ENCODE measurements at places on chromosomes 13 and 19.

- no peak for DNase-seq
These were observed 184.8 kb downstream of the SHISA2 start for GRCh38 chr13:25867038-25867437.

- no peak for DNase-seq
These were observed 28.1 kb downstream of the THSD1 start for GRCh38 chr13:52377898-52378297.

GRCh38 chr19:15463861-15464371 is 428 bp downstream of the RASAL3 start:
- DNase-seq: peak; percentile 76

DNA sequence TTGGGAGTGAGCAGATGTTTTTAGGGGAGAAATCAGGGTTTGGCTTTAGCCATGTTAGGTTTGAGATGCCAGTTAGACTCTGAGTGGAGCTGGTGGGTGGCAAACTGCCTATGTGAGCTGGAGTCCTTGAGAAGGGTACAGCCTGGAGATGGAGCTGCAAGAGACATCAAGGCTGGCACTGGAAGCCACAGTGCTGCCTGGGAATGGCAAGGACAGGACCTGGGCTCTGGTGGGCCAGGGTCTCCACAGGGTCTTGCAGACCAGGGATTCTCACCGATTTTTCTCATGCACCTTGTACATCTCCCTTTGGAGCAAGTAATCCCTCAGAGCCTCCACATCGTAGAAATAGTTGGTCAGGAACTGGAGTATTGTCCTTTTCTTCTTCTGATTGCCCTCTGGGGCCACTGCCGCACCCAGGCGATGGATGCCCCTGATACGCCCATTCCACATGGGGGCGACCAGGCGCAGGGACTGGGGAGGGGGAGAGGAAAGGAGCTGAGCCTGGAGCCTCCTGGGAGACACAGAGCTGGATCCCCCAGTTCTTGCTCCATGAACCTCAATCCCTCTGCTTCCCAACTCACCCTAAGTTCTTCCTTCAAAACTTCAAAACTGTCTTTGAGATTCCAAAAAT is 1.7 kb downstream of the DMAC2 start:
- DNase-seq: no peak

- no peak for DNase-seq
These were observed 29.8 kb downstream of the DNM2 start for GRCh38 chr19:10747674-10748073.

- no peak for DNase-seq
These were observed 81.7 kb upstream of the ABCC4 start for GRCh38 chr13:95382916-95383315.

GRCh38 chr13:112567161-112567862 is 20.6 kb downstream of the TUBGCP3 start:
- no peak for DNase-seq

GRCh38 chr13:86572115-86572514 is 772.9 kb upstream of the SLITRK6 start:
- no peak for DNase-seq

- no peak for DNase-seq
These were observed 177.4 kb downstream of the OXGR1 start for GRCh38 chr13:96816874-96817273.

DNA sequence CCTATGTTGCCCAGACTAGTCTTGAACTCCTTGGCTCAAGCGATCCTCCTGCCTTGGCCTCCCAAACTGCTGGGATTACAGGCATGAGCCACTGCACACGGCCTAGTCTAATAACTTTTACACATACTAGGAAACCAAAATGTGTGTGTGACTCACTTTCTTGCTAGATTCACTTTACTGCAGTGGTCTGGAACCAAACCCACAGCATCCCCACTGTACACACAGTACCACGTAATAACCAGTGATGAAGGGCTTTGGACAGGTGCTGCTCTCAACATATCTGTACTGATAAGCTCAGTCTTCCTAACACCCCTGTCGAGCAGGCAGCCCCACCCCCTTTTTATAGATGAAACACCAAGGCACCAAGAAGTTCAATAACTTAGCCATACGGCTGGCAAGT is 5.1 kb downstream of the DNMT1 start:
- no peak for DNase-seq

GRCh38 chr13:111344471-111345191 is 24.2 kb downstream of the TEX29 start:
- no peak for DNase-seq

GRCh38 chr13:29175250-29175873 is 355.2 kb downstream of the MTUS2 start:
- DNase-seq: no peak

DNA sequence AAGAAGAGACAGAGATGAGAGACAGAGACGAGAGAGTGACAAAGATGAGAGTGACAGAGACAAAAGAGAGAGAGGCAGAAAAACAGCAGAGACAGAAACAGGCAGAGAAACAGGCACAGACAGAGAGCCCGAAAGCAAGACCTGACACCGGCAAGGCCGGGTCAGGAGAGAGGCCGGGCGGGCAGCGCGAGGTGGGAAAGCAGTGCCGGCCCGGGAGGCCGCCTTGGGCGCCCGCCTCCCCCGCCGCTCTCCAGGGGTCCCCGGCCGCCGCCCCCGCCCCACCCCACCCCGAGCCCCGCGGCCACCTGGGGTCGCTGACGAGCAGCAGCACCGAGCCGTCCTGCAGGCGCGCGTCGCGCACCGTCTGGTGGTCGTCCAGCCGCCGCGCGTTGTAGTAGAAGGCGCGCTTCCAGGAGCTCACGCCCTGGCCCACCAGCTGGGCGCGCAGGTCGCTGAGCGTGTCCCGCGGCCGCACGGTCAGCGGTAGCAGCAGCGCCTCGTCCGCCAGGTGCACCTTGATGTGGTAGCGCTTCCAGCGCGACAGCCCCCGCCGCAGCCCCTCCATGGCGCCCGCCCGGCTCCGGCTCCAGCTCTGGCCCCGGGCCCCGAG is at the start of gene TINCR:
TINCR (minus strand) TSS at position 594 of the 610 bp plus-strand sequence.
- DNase-seq: no peak

DNA sequence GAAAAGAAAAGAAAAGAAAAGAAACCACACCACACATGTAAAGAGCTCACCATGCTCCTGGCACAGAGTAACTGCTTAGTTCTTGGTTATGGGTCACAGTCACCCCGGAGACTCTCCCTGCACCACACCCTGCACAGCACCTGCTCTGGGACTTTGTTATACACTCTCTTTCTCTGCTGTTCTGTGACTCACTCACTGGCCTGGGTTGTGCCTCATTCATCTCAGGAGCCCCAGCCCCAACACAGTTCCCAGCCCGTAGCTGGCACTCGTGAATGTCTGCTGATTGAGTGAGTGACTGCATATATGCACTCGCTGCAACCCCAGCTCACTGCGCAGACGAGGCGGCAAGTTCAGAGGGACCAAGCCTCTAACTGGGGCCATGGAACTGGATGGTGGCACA is 22.9 kb upstream of the ZNF507 start:
- DNase-seq: no peak

DNA sequence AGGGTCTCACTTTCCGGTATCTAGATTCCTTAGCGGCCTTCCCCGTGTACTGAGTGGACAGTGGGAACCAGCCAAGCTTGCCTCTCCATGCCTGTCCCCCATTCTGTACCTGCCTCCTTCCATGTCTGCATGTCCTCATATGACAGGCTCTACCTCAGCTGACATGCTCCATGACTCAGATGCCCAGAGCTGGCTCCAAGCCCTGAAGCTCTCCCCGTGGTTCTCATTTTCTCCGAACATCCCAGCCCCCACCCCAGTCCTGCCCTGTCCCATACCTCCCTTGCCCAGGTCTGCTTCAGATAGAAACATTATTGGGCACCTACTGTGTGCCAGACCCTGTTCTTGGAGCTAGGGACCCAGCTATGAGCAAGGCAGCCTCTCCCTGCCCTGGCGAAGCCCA is 17.1 kb upstream of the SHFL start:
- no peak for DNase-seq

DNA sequence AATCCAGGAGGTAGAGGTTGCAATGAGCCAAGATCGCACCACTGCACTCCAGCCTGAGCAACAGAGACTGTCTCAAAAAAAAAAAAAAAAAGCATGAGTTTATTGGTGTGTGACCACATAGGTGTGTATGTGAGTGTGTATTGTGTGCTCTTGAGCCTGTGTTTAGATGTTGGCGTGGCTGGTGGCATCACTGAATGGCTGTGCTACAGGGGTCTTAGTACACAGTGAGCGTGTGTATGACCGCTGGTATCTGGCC is 2.5 kb downstream of the SLC1A5 start:
- no peak for DNase-seq

DNA sequence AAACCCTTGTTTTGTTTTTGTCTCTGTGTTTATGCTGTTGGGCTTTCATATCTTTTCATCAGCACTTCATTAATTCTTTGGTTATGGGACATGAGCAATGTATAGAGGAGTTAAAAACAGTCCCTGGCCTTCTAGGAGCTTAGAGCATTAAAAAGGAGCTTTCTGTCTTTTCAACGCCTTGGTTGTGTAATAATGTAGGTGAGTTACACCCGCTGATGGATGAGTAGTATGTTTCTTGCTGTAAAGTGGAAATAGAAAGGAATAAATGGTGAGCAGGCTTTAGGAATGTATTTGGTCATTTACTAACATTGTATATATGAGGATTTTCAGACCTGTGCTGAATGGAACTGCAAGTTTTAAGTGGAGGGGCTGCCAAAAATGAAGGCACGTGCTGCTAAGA is 121.5 kb upstream of the RNF113B start:
- no peak for DNase-seq

GRCh38 chr13:77724092-77724491 is 26.6 kb downstream of the SLAIN1 start:
- DNase-seq: no peak

GRCh38 chr19:5960005-5961001 is 17.6 kb downstream of the RANBP3 start:
- DNase-seq: no peak

- no peak for DNase-seq
These were observed 102.4 kb upstream of the SERTM1 start for GRCh38 chr13:36571444-36571843.

DNA sequence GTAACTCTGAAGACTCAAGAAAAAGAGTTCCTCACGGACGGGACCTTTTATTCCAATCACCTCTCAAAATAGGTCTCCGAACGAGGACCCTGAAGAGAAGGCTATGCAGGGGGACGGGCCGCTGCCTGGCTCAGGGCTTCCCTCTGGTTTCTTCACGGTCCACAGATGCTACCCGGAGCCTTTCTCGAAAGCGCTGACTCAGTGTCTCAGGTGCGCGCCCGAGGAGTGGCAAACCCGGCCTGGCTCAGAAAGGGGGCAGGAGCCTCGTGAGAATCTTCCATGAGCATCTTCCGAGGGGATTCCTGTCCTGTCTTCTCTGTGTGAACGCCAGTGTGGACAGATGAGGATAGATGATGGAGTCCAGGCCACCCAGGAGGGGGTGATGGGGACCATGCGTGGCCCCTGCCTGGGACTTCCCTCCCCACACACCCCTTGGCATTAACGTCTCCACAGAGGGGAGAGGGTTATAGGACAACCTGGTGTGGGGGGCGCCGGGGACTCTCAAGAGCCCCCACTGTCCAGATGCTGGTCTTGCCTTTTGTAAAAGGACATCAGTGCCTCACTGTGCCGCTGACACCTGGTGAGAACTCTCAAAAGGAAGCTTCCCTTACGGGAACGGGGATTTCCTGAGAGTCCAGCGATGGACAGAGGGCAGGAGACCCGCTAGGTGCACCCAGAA is 16.5 kb downstream of the LSM4 start:
- DNase-seq: no peak

- DNase-seq: no peak
These were observed 65.8 kb downstream of the FREM2 start for GRCh38 chr13:38752686-38753085.

- DNase-seq: no peak
These were observed 11.6 kb upstream of the ARL11 start for GRCh38 chr13:49616676-49617065.

- no peak for DNase-seq
These were observed at the start of gene SPRY2 for GRCh38 chr13:80341101-80341755. TSS of gene SPRY2 (minus strand) at chr13:80341126. CDS start at chr13:80337705, 3,421 bp downstream.

DNA sequence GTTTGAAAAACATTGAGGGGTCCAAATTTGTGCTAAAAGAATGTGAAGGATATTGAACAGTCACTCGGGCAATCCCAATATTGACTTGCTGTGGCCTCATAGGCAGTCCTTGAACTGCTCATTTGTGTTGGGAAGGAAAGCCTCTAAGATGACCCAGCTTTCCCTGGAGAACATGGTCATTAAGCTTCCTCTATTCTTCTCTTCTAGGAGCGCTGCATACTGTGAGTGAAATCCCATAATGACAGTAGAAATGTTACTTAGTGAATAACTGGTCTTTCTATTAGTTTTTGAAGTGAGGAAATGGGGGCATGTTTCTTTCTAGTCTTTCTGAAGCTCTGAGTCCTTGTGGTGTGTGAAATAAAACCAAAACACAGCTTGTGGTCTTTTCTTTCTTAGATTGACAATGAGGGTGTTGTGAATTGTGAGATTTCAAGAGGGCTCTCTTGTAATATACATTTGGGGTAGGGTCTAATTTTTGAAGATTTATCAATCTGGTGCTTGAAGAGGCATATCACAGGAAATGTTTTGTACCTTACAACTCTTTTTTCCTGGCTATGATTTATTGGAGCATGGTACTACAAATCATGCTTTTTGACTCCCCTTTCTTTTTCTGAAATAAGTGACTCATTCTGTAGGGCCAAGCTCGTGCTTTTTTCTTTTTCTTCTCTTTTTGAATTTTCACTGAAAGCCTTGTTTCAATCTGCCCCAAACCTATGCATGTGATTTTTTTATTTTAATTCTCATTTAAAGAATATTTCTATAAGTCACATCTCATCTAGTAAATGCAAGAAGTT is 250.8 kb downstream of the OXGR1 start:
- no peak for DNase-seq

DNA sequence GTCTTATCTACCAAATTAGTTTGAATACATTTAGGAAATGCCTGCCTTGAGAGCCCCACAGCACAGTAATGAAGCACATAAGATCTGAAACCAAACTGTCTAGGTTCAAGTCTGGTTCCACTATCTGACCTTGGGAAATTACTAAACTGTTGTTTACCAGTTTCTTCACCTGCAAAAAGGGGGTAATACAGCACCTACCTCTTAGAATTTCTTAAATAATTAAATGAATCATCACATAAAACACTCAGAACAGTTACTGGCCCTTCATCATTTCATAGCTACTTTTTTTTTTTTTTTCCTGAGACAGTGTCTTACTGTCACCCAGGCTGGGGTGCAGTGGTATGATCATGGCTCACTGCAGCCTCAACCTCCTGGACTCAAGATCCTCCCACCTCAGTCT is 59.6 kb downstream of the USP12 start:
- DNase-seq: no peak

- DNase-seq: no peak
These were observed 1646.2 kb upstream of the SPRY2 start for GRCh38 chr13:81987159-81987558.

- no peak for DNase-seq
These were observed 431.5 kb downstream of the FGF14 start for GRCh38 chr13:101970341-101970740.

- no peak for DNase-seq
These were observed 3.0 kb downstream of the PCID2 start for GRCh38 chr13:113205428-113205931.

Measured in T-cell (primary cell).